Astrocyte of the cerebellum (primary cell): ENCODE measurements at places on chromosomes 6 and 20.

GRCh38 chr6:84222426-84222825 lies 5.0 kb downstream of the CEP162 start:
- DNase-seq: no peak

DNA sequence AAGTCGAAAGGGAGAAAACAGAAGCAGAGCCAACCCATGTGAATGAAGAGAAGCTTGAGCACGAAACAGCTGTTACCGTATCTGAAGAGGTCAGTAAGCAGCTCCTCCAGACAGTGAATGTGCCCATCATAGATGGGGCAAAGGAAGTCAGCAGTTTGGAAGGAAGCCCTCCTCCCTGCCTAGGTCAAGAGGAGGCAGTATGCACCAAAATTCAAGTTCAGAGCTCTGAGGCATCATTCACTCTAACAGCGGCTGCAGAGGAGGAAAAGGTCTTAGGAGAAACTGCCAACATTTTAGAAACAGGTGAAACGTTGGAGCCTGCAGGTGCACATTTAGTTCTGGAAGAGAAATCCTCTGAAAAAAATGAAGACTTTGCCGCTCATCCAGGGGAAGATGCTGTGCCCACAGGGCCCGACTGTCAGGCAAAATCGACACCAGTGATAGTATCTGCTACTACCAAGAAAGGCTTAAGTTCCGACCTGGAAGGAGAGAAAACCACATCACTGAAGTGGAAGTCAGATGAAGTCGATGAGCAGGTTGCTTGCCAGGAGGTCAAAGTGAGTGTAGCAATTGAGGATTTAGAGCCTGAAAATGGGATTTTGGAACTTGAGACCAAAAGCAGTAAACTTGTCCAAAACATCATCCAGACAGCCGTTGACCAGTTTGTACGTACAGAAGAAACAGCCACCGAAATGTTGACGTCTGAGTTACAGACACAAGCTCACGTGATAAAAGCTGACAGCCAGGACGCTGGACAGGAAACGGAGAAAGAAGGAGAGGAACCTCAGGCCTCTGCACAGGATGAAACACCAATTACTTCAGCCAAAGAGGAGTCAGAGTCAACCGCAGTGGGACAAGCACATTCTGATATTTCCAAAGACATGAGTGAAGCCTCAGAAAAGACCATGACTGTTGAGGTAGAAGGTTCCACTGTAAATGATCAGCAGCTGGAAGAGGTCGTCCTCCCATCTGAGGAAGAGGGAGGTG lies 38.7 kb downstream of the ZBTB2 start:
- no peak for DNase-seq

- DNase-seq: no peak
These were observed 130.4 kb upstream of the AFDN start for GRCh38 chr6:167696296-167696695.

DNA sequence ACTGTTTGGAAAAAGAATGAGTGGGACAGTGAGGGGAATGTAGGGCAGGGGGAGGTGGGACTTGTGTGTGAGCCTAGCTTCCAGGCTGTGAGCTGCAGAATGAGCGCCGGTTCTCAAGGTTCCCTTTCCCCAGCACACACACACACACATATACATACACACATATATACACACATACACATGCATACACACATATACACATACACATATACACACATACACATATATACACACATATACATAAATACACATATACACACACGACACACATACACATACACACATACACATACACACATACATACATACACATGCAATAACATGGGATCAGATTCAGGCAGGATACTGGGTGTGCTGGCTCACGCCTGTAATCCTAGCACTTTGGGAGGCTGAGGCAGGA lies 66.5 kb downstream of the CNBD2 start:
- no peak for DNase-seq

- no peak for DNase-seq
These were observed 113.0 kb upstream of the EYA4 start for GRCh38 chr6:133128191-133128590.

DNA sequence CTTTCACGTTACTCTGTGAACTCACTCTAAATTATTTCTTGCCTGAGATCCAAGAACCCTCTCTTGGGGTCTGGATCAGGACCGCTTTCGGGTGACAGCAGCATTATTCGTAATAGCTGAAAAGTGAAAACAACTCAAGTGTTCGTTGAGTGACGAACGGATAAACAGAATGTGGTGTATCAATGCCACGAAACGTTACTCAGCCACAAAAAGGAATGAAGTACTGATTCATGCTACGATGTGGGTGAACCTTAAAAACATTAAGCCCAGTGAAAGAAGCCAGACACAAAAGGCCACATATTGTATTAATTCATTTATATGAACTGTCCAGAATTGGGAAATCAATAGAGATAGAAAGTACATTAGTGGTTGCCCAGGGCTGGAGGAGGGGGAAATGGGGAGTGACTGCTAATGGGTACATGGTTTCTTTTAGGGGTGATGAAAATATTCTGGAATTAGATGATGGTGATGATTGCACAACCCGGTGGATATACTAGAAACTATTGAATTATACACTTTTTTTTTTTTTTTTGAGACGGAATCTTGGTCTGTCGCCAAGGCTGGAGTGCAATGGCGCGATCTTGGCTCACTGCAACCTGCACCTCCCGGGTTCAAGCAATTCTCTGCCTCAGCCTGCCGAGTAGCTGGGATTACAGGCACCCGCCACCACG lies 8.4 kb downstream of the PTGIS start:
- DNase-seq: no peak

GRCh38 chr20:24769878-24770627 lies 179.0 kb upstream of the CST7 start:
- no peak for DNase-seq
